ENCODE measurements at places on chromosomes 7 and 10. TPM values are rescaled to one million over a fixed set of nuclear protein-coding genes. Genes with fewer than 3 reads are reported as not detected.

EN2 gene
- not detected for total RNA-seq

FOXP2 gene
- total RNA-seq = 8.5 TPM

PPP1R3A gene
- not detected for total RNA-seq

DDC gene
- not detected for total RNA-seq

STOX1 gene
- under 0.01 TPM for total RNA-seq

SFTPA1 gene
- total RNA-seq = not detected

INA gene
- 0.33 TPM for total RNA-seq

PRKAR2B gene
- total RNA-seq = 18.9 TPM

EPHA1 gene
- not detected for total RNA-seq

HEPACAM2 gene
- not detected for total RNA-seq

SPDYE11 gene
- not detected for total RNA-seq

FRMD4A gene
- 83.8 TPM for total RNA-seq

AOC1 gene
- total RNA-seq = not detected

CCDC136 gene
- total RNA-seq = 2.3 TPM

GALNT11 gene
- total RNA-seq = 28.4 TPM

HELLS gene
- 54.7 TPM for total RNA-seq

NPFFR1 gene
- not detected for total RNA-seq

MNX1 gene
- total RNA-seq = not detected

IFIT1B gene
- not detected for total RNA-seq

GSTO2 gene
- 0.57 TPM for total RNA-seq

OR2A1 gene
- not detected for total RNA-seq

ARMH3 gene
- 7.3 TPM for total RNA-seq

ATOH7 gene
- not detected for total RNA-seq

PHKG1 gene
- total RNA-seq = 0.33 TPM

UPK3B gene
- not detected for total RNA-seq

MTERF1 gene
- 8.8 TPM for total RNA-seq

TMUB1 gene
- 21.0 TPM for total RNA-seq

SFRP5 gene
- total RNA-seq = not detected

SFMBT2 gene
- total RNA-seq = 2.9 TPM

CYP3A7 gene
- not detected for total RNA-seq

DRGX gene
- total RNA-seq = not detected

MICALL2 gene
- 28.9 TPM for total RNA-seq

SPDYE2B gene
- total RNA-seq = not detected

Measured in vein endothelial cell (primary cell).